ENCODE measurements at places on chromosomes 1 and 21. TPM values are rescaled to one million over a fixed set of nuclear protein-coding genes. Genes with fewer than 3 reads are reported as not detected.

- no peak for DNase-seq
Observed at GRCh38 chr1:147171399-147172167, 687 bp downstream of the PRKAB2 start.

- peak; percentile 45 for DNase-seq
Observed at GRCh38 chr1:228375578-228376261, 30.9 kb downstream of the TRIM11 start.

DNA sequence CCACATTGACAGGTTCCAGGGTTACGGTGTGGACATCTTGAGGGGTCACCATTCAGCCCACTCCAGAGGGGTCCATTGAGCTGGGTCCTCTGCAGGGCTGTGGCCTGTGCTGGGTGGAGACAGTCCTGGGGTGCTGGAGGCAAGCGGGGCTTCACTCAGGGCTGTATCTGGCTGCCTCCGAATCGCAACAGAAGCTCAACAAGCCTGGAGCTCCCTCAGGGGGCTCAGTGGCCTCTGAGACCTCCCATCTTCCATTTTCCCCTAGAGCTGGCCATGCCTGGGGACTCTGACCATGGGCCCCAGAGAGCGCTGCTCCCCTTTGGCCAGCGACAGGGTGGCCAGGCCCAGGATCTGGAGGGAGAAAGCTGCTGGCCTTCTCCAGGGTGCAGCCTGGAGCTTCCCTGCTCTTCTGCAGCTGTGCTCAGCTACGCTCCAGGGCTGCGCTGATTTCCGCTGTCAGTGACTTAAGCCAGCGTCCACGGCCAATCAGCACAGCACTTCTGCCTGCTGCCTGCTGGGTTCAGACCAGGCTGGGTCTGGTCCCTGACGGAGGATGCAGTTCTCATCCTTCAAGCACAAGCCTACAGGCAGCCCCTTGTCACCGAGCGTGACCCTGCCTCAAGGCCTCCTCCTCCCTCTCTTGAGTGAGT is 45.0 kb upstream of the ADARB1 start:
- peak; percentile 20 for DNase-seq

The CIART gene
- 12.6 TPM for total RNA-seq

DNA sequence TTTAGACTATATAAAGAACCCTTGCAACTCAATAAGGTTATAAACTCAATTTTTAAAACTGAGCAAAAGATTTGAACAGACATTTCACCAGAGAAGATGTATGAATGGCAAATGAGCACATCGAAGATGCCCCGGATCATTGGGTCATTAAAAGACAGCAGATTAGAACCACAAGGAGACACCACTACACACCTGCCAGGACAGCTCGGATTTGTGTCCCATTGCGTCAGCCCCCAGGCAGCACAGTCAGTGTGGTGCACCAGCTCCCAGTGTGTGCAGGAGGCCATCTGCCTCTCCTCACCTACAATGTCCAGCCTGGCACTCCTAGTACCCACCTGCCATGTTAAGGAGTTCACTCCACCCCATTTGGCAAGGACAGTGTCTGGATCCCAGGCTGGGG is 61.1 kb upstream of the LRP8 start:
- DNase-seq: no peak

- DNase-seq: no peak
Observed at GRCh38 chr21:46569081-46569480, 35.8 kb downstream of the S100B start.

The NR1I3 gene
- not detected for total RNA-seq

The SLC2A5 gene
- total RNA-seq: 4.4 TPM

DNA sequence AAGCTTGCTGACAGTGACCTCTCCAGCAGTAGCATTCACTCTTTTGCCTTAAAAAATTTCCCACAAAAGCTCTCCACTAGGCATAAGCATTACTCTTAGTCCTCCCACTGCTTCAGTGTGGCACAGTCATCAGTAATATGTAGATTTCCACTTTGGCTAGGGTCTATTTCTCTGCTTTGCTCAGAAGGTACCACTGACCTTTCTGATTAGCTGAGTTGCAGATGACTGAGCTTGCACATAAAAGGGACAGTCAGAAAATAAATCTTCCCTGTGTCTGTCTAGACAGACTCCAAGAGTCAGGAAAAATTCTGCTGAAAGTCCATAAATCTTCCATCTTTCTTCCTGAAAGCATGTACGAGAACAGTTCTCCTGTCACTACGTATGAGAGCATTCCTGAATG is 56.6 kb upstream of the APP start:
- no peak for DNase-seq

The RPTN gene
- total RNA-seq: not detected

DNA sequence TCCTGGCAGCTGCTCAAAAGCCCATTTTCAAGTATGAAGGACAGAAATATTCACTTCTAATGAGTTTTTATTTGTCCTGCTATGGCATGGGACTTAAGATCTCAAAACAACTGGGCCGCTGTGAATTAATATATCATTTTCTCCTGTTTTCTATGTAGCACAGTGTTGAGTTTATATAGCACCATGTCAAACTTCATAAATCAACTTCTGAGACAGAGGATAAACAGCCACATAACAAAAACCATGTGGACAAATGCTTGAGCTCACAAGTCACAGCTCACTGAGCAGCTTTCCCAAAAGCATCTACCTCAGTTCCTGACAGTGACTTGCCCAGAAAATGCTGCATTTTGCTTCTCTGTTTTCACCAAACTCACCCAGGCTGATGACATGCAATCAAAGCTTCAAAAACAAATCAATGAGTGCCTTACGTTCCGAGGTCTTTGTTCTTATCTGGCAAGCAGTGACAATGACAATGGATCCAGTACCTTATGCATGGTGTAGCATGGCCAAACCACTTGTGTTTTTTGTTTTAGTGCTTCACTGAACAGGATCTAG is 722.6 kb downstream of the LRRIQ3 start:
- DNase-seq: no peak

DNA sequence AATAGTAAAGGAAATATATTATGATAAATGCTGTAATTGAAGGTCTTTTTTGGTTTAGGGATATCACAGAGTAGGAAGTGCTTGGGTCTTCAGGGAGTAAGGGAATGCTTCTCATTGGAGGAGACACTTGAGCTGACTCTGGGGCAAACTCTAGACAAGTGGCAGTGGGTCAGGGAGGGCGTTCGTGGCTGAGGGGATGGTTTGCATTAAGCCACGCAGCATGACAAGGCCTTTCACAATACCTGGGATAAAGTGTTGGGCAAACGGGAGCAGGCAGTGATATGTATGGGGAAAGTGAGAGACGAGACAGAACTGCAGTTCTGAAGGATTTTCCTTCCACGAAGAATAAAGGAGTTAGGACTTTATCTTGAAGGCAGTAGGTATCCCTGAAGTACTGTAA is 109.0 kb downstream of the PATJ start:
- no peak for DNase-seq
